ENCODE measurements at places on chromosomes 3 and 15.
A peak's percentile ranks its signal among the peaks of the same experiment; 100 is the strongest.

DNA sequence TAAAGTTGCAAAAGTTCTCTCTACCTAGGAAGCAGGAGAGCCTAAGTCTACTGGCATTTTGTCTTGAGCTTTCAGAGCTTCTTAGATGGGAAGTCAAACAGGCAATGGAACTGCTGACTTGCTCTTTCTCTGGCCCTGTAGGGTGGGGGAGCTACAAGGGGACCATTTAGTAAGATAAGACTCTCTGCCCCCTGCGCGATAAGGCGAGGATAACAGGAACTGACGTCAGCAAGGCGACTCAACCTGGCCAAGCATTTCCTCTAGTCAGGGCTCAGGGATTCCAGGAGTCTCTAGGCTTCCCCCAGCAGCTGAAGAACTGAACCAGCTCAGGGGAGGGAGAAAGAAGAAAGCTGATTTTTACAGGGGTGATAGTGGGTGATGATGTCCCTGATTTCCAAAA lies 5.8 kb downstream of the RARB start:
- DNase-seq: no peak

- no peak for DNase-seq
Measured at GRCh38 chr15:98635848-98636247, 12.5 kb upstream of the IGF1R start.

DNA sequence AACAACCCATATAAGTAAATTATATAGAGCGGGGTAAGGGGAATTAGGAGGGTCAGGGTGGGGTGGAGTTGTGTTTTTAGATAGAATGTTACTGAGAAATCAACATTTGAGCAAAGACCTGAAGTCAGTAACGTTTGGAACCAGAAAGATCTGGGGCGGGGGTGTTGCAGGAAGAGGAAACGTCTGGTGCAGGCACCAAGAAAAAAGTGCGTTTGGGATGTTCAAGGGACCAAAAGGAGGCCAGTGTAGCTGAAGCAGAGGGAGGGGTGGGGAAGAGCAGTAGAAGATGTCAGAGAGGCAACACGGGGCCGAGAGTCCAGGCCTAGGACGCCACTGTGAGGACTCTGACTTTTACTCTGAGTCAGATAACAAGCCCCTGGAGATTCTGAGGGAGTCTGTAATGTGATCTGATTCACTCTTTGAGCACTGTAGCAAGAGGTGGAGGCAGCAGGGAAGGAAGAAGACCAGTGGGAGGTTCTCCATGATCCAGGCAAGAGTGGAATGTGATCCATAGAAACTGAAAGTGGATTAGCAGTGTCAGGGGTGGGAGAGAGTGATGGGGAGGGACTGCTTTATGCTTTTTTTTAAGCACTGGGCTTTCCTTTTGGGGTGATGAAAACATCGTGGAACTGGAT lies 179.3 kb upstream of the CHRM5 start:
- DNase-seq: peak; percentile 28

- no peak for DNase-seq
Measured at GRCh38 chr3:38083871-38084333, 44.9 kb downstream of the DLEC1 start.

DNA sequence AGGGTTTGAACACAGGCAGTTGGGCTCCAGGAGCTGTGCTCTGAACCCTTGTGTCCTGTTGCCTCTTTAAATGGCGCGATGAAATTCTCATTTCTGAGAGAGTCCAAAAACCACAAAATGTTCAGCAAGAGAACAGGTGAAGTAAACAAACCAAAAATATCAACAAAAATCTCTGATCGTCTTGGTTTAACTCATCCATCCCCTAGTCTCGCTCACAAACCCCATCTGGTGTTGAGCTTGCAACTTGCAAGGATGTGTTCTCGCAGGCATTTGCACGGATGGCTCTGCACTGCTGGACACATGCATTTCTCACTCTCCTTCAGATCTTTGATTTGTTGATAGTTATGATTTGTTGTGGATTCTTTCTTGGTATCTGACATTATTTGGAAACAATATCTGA lies 31.1 kb downstream of the FAH start:
- DNase-seq: peak; percentile 33

GRCh38 chr15:101276501-101277037 lies 716 bp downstream of the SELENOS start:
- peak; percentile 59 for DNase-seq

- no peak for DNase-seq
Measured at GRCh38 chr15:79442911-79443310, 10.8 kb downstream of the MINAR1 start.

DNA sequence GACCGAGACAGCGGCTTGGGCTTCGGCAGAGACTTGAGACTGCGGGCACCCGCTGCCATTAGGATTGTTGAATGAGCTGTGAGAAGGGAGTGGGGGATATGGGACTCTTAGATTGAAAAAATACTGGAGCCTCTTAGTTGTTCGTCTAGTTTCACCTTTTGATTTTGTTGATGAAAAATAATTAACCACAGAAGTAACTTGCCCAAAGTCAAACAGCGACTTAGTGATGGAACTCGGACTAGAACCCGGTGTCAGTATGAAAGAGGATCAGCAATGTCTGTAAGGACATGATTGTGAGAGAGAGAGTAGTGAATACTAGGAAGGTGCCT lies 510 bp upstream of the GOLGB1 start:
- no peak for DNase-seq

GRCh38 chr3:29275309-29275708 lies 5.6 kb upstream of the RBMS3 start:
- no peak for DNase-seq

GRCh38 chr3:191290311-191291025 lies 38.7 kb upstream of the CCDC50 start:
- DNase-seq: no peak

- DNase-seq: no peak
Measured at GRCh38 chr15:89907289-89907688, 5.5 kb downstream of the ARPIN start.

DNA sequence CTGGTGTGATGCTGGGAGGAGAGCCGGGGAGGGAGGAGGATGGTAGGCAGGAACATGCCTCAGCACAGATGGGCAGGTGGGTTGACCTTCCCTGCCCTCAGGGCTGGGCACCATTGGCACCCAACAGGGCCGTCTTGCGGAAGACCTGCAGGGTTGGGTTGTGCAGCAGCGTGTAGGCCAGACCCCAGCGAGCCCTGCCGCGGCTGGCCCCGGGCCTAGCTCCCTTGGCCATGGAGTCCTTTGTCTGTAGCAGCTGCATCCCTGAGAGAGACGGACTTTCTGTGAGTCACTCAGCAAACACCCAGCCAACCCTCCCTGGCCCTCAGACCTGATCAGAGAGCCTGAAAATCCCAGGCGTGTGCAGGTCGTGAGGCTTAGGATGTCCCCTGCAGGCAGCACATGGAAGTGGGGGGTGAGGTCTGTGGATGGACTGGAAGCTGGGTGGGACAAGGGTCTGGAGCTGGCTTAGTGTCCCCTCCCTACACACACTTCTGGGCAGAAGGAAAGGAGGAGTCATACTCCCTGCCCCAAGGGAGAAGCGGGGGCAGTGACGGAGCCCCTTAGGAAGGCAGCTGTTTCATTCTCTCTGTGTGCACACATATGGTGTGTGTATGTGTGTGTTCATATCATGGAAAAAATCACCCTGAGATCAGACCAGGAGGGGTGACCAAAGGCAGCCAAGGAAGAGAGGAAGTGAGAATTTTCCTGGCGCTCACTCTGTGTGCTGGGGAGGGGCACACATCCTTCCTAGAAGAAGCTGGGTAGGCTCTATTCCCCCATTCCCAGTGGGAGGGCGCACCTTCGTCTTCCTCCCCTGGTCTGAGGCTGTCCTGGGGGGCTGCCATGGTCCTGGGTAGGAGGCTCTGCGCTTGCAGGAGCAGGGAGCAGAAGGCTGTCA lies 6.7 kb downstream of the ISLR start:
- no peak for DNase-seq

DNA sequence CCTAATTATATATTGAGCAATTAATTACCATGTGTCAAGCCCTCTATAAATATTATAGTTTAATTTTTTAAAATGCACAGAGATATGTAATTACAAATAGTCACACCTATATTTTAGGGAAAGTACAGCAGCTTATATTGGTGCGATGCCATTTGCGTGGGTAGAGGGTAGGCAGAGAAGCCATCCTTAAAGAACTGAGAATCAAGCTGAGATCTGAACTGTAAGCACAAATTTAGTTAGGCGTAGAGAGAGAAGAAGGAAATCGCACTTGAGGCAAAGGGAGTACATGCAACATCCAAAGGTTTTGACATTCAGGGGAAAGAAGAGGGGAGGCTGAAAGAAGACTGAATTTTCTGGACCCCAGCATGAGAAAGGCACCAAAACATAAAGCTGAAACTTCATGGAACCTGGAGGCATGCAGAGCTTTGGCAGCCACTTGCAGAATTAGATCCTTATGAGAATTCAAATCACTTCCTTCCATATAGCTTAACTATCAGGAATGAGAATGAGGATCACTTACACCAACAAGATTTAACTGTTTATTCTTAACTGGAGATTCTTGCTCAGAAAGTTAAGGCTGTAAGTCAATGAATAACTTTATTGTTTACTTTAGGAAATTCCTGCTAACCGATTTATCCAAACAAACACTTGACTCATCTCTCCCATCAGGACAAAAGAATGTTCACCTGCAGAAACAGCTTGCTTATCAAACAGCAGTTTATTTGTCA lies 114.3 kb downstream of the TGFBR2 start:
- no peak for DNase-seq

DNA sequence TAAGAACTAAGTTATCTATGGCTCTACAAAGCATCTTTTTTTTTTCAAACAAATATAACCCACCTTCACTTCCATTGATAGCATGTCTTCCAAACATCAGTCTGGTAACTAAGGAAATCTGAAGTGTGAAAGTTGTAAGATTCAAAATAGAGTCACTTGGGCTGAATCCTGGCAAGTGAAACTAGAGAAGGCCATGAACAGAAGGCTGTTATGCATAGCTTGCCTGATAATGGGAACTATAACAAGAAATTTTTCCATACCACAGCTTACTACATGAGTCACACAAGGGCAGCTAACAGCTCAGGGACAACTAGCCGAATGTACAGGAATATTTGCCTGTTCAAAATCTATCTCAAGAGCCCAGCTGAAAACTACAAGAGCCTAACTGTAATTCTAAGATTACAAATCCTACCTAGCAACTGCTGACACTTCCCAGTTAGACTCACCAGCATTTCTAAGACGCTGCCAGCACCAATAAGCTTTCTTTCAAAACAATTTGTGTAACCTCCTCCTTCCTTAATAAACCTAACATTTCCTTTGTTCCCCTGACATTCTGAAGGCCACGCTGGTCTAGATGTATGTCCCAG lies 1066.5 kb downstream of the PLOD2 start:
- DNase-seq: peak; percentile 48

- DNase-seq: no peak
Measured at GRCh38 chr3:87975716-87976115, 83.1 kb downstream of the CGGBP1 start.

DNA sequence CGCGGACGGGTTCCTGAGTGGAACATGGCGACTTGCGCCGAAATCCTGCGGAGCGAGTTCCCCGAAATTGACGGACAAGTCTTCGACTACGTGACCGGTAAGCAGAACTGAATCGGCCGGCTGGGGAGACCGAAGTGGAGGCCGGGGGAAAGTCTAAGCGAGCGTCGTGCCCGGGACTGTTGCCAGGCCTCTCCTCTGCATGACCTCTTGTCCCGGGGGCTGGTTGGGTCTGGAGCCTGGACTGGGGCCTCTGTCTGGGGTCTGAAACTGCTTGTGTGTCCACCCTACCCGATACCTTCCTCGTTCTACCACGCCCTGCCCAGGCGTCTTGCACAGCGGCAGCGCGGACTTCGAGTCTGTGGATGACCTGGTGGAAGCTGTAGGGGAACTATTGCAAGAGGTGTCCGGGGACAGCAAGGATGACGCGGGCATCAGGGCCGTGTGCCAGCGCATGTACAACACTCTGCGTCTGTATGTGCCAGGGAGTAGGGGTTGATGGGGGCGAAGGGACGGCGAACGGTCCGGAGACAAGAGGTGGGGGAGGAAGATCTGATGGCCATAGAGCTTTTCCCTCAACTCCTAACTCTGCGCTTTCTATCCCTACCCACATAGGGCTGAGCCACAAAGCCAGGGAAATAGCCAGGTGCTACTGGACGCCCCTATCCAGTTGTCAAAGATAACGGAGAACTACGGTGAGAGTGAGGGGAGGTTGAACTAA lies at the start of gene ABCF3:
TSS of gene ABCF3 (plus strand) at position 16 of the 718 bp plus-strand sequence. CDS start at position 25, 9 bp downstream.
- DNase-seq: no peak

- no peak for DNase-seq
Measured at GRCh38 chr3:111210003-111210711, 138.5 kb downstream of the NECTIN3 start.

- no peak for DNase-seq
Measured at GRCh38 chr3:134609821-134610431, 40.9 kb downstream of the KY start.

DNA sequence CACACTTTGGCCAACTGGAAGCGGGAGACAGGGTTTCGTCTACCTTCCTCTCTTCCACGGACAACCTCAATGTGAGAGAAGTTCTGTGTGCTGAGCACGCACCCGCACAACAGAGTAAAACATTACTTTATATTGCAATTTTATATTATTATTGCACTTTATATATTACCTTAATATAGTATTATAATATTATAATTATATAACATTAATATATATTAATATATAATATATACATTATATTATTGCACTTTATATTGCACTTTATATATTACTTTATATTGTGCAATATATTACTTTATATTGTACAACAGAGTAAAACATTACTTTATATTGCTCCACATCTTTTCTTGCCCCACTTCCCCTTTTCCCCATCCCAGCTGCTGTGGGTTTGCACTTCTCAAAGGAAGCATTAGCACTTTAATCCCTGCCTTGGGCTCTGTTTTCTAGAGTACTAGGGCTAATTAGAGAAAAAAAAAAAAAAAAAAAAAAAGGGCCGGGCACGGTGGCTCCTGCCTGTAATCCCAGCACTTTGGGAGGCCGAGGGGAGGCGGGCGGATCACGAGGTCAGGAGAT lies 76.4 kb upstream of the SLC4A7 start:
- peak; percentile 30 for DNase-seq

DNA sequence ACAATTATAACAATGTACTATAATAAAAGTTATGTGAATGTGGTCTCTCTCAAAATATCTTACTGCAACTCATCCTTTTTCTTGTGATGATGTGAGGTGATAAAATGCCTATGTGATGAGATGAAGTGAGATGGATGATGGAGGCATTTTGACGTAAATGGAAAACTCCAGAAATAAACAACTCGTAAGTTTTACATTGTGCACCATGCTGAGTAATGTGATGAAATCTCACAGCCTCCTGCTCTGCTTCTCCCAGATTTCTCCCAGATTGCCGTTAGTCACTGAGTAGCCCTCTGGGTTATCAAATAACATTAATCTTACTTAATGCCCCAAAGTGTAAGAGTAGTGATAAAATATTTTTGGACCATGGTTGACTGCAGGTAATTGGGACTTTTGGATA lies 64.8 kb upstream of the SLCO2A1 start:
- no peak for DNase-seq

Data from neural progenitor cell (in vitro differentiated cells).